Left forelimb (tissue), 1 donor: ENCODE measurements at places on chromosomes 6 and 20.

GRCh38 chr20:57576617-57577550 is 16.0 kb downstream of the PCK1 start:
- DNase-seq: no peak

DNA sequence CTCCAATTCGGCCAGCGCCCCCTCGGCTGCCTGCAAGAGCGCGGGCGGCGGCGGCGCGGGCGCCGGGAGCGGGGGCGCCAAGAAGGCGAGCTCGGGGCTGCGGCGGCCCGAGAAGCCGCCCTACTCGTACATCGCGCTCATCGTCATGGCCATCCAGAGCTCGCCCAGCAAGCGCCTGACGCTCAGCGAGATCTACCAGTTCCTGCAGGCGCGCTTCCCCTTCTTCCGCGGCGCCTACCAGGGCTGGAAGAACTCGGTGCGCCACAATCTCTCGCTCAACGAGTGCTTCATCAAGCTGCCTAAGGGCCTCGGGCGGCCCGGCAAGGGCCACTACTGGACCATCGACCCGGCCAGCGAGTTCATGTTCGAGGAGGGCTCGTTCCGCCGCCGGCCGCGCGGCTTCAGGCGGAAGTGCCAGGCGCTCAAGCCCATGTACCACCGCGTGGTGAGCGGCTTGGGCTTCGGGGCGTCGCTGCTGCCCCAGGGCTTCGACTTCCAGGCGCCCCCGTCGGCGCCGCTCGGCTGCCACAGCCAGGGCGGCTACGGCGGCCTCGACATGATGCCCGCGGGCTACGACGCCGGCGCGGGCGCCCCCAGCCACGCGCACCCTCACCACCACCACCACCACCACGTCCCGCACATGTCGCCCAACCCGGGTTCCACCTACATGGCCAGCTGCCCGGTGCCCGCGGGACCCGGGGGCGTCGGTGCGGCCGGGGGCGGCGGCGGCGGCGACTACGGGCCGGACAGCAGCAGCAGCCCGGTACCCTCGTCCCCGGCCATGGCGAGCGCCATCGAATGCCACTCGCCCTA is 963 bp downstream of the FOXF2 start:
- DNase-seq: no peak

GRCh38 chr6:15981956-15982355 is 146.9 kb upstream of the MYLIP start:
- DNase-seq: no peak

GRCh38 chr6:15065261-15065989 is 180.4 kb upstream of the JARID2 start:
- no peak for DNase-seq

DNA sequence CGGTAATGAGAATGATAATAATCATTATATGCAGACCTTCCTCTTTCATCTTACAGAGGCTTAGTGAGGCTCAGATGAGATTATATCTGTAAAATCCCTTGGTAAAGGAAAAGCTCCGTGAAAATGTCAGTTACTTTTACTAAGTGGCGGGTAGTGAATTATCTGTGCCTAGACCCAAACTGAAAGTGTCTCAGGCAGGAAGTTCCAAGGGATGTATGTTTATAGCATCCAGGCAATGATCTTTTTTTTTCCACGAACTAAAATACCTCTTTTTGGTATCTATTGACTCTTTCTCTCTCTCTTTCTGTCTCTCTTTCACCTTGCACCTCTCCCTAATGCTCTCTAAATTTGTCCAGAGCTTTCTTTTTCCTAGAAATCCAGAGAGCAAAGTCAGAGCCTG is 5.0 kb downstream of the TCF21 start:
- no peak for DNase-seq

- DNase-seq: no peak
These were observed 24.5 kb downstream of the CCNC start for GRCh38 chr6:99543968-99544367.

GRCh38 chr6:22421198-22421597 is 124.4 kb upstream of the PRL start:
- no peak for DNase-seq

DNA sequence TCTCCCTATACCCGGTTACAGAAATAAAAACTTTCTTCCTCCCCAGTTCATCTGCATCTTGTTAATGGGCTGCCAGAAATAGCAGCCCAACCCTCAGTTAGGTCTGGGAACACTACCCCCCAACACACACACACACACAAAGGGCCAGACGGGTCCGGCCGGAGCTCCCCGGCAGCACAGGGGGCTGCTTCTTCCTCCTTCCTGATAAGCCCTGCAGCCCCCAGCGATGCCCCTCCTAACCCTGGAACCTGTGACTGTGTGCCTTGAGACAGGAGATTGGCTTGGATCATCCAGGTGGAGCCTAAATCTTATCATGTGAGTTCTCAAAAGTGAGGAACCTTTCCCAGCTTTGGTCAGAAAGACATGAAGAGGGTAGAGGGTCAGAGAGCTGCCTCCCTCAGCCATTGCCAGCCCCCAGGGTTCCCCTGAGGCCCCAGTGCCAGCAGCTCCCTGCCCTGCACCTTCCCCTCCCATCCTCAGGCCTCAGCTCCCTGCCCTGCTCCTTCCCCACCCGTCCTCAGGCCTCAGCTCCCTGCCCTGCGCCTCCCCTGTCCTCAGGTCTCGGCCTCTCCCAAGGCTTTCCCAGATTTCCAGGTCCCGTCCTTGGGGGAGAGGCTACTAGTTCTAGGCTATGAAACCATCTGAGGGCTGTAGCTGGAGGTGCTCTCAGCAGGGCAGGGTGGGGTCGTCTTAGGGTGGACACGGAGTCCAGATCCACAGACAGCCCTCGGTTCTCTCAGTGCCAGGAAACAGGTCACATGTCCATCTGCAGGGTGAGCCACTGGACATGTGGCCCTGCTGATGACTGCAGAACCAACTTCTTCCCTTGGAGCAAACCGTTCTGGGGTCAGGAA is 34.5 kb upstream of the CST7 start:
- DNase-seq: peak; percentile 40
